Inflammatory macrophage treated with lipopolysaccharide for 1 hour (primary cell): ENCODE measurements at places on chromosomes 6 and 20.

DNA sequence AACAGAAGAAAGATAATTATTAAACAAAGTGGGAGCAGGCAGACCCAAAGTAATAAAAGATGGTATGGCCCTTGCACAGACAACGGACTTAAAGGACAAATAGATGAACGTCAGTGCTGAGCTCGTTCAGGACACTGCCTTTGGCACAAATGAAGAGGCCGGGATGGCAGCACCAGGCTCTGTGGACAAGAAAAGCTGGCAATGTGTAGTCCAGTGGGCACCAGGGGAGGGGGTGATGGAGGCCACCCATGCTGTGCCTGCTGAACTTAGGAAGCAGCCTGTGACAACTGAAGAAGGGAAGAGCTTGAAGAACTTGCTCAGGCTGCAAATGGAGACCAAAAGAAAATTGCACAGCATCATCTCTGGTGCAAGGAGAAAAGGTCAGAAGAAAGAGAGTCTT is 131.0 kb downstream of the ANKRD60 start:
- DNase-seq: no peak

GRCh38 chr20:21101932-21102575 is 4.1 kb downstream of the LINC00237 start:
- no peak for DNase-seq

- DNase-seq: no peak
Measured at GRCh38 chr6:106883808-106884262, 90.7 kb downstream of the CD24 start.

DNA sequence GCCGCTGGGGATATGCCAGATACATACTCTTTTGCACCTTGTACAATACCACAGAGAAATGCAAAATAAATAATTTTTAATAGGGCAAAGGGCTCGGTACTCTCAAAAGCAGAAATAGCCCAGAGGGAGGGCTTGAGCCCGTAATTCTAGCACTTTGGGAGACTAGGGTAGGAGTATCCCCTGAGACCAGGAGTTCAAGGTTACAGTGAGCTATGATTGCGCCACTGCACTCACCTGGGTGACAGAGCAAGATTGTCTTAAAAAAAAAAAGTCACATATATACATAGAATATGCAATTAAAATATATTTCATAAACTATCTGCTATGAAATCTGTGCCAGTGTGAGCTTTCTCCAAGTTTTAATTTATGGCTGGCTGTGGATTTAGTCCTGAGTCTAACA is 818 bp upstream of the TRMT11 start:
- DNase-seq: no peak

- DNase-seq: no peak
Measured at GRCh38 chr6:41336824-41337223, 1.4 kb downstream of the NCR2 start.

DNA sequence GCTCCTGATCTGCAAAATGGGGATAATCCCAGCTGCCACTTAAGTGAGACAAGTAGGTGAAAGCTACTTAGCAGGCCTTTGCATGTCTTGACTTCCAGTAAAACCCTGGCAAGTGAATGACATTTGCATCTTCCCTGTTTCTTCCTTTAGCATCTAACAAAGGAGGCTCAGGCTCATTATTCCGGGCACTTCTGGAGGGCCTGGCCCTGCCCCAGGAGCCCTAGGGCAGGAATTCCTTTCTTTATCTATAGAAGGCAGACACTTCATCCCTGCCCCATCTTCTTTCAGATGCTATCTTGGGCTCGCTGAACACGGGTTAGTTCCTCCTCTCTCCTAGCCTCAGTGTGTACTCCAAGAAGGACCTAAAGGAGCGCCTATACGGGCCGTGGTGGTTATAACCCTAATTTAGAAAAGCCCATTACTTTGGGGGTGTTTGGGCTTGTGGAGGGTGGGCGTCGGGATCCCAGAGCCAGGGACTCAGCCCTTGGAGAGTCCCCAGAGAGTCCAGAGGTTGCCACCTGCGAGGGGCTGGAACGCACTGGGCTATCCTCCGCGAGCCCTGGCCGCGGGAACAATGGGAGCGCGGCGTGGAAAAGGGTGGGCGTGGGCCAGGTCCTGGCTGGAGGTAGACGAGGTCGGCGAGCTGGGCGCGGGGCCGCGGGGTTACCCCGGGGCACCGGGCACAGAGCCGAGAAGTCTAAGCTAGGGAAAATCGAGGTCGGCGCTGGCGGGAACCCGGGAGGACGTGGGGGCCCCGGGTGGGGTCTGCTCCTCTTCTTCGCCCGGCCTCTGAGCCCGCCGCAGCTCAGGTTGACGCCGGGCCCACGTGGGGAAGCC is 62.8 kb upstream of the EPB41L1 start:
- no peak for DNase-seq

DNA sequence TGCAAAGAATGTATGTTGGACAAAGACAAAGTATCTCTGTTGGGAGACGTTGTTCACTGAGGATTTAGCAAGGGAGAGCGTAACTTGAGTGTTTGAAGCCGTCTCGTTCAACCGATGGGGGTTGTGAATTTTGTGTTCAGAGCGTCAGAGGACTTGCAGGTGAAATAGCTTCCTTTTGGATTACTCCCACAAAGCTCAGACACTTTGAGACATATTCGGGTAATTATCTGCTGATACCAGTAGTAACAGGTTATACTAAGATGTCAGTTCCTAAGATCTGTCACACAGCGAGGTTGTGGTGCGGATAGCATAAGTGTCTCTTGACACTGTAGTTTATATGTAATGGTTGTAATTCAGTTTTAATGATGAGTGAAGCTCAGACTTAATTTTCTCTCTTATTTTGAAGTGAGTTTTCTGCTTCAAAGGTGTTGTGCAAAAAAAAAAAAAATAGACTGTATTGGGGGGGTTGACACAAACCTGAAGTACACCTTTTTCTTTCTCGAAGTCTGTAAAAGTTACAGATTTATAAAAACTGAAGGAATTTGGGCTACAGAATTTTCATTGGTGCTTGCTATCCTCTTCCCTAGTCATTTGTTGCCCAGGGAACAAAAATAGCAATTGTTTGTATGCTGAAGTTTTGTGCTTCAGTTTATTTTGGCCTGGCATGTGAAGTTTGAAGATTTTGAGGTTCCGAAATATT is 1.7 kb downstream of the ASXL1 start:
- DNase-seq: no peak

- no peak for DNase-seq
Measured at GRCh38 chr6:6058054-6058444, 51.3 kb upstream of the NRN1 start.

GRCh38 chr6:112144145-112144926 is 56.9 kb downstream of the FAM229B start:
- DNase-seq: no peak

DNA sequence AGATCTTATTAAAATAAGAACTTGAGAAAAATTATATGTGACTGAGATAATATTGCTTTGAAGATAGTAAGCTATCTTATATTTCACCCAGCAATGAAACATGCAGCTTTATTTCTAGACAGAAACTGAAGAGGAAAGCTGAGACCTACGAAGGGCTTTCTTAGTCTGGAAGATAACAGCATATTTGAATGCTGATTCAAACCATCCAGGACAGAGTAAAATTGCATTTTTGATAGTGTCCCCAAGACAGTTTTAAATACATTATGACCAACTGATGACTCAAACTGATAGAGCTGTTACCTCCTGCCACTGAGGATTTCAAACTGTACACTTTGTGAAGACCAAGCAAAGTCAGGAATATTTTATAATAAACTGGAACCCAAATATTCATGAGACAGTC is 409.6 kb downstream of the GRIK2 start:
- no peak for DNase-seq

DNA sequence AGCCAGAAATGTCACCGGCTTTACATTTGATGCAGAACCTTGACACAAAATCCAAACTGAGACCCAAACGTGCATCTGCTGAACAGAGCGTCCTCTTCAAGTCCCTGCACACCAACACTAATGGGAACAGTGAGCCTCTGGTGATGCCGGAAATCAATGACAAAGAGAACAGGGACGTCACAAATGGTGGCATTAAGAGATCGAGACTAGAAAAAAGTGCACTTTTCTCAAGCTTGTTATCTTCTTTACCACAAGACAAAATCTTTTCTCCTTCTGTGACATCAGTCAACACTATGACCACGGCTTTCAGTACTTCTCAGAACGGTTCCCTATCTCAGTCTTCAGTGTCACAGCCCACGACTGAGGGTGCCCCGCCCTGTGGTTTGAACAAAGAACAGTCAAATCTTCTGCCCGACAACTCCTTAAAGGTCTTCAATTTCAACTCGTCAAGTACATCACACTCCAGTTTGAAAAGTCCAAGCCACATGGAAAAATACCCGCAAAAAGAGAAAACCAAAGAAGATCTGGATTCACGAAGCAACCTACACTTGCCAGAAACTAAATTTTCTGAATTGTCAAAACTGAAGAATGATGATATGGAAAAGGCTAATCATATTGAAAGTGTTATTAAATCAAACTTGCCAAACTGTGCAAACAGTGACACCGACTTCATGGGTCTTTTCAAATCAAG is 108.4 kb downstream of the RTN4IP1 start:
- peak; percentile 81 for DNase-seq

DNA sequence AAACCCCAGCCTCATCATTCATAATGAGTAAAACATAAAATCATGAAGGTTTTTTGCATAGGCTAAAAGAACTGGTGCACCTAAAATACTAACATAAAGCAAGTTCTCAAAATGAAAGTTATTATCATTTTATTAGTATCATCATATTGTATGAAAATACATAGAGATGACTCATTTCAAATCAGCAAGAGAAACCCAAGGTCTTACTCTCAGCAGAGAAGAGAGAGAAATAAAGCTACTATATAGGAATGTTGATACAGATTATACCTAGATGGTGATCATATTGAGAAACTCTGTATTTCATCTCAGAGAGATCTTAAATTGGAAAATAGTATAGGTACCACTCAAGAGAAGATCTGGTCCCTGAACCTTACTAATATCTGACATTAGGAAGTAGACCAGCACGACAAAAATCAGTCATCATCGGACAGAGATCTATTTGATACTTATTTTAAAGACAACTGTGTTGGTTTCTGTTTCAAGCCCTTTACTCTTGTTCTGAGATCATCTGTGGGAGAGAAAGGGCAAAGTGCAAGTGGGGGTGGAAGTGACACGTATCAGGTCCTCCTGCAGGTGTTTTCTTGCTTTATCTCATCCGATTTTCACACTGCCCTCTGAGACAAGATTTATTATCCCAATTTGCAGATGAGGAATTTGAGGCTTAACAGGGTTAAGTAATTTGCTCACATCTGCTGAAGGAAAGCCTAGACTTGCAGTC is 532.3 kb downstream of the MAFB start:
- no peak for DNase-seq

GRCh38 chr6:22632581-22633145 is 63.3 kb downstream of the HDGFL1 start:
- DNase-seq: no peak

DNA sequence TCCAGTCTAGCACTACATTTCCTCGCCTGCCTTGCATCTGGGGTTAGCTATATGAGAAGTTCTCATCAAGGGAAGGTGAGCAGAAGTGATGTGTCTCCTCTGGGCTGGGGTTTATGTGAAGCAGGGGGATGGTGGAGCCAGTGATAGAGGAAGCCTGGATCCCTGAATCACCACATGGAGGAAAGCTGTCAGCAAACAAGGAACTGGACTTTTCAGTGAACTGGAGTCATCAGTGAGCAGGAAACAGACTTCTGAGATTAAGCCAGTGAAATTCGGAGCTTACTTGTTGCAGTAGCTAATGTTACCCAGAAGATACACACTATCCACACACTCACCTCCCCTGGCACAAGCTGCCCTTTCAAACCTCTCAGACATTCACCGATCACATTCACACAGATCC is 13.4 kb upstream of the TOX2 start:
- no peak for DNase-seq

GRCh38 chr6:17469006-17469832 is 75.8 kb downstream of the CAP2 start:
- DNase-seq: no peak

DNA sequence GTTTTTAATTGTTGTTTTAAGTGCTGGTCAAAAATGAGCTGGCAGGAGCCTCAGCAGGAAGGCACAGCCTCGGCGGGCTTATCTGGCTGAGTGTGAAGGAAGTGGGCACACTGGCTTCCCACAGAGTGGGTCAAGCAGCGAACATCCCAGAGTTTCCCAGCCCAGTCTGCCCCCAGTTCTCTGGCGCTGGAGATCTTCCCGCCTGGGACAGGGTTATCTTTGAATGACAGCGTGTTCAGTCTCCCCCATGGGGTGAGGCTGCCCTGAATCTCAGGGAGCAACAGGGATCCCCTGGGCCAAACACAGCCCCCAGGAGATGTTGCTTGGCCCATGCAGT is 122.2 kb upstream of the PTPN1 start:
- DNase-seq: no peak

DNA sequence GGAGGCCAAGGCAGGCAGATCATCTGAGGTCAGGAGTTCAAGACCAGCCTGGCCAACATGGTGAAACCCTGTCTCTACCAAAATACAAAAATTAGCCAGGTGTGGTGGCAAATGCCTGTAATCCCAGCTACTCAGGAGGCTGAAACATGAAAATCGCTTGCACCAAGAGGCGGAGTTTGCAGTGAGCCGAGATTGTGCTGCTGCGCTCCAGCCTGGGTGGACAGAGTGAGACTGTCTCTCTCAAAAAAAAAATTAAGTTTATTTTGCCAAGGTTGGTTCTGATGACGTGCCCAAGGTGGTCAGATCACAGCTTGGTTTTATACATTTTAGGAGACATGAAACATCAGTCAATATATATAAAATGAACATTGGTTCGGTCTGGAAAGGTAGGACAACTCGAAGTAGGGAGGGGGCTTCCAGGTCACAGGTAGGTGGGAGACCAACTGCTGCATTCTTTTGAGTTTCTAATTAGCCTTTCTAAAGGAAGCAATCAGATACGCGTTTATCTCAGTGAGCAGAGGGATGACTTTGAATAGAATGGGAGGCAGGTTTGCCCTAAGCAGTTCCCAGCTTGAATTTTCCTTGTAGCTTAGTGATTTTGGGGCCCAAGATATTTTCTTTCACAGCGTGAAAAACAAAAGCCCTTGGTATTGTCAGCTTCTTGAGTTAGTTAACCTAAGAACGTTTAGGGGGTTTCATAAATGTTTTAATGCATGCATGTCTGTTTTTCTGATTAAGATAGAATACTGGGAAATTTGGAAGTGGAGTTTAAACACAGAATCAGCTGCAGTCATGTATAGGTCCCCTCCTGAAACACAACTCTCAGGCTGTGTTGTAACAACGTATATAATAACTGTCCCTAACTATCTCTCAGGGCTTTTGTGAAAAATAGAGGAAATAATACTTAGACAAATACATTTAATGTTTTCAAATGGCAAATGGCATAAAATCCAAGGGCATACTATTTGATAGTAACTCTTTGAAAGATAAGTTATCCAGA is 16.7 kb downstream of the ACOT13 start:
- no peak for DNase-seq

- DNase-seq: peak; percentile 45
Measured at GRCh38 chr6:138428944-138429598, 25.0 kb downstream of the HEBP2 start.

- DNase-seq: no peak
Measured at GRCh38 chr20:32448306-32449056, 90.3 kb downstream of the ASXL1 start.

DNA sequence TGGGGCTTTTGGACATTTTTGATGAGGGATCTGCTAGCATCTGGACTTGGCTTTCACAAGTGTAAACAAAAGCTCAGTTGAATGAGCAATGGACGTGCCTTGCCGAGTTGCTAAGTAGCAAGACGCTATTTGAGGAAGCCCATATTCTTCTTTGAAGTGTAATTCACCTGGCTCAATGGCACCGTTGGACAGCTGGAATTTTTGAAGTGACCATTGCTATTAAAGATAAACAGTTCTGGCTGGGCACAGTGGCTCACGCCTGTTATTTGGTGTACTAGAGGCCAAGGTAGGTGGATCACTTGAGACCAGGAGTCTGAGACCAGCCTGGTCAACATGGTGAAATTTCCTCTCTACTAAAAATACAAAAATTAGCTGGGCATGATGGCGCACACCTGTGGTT is 88.8 kb upstream of the SOX4 start:
- no peak for DNase-seq
